ENCODE measurements at places on chromosomes 2 and 18.

DNA sequence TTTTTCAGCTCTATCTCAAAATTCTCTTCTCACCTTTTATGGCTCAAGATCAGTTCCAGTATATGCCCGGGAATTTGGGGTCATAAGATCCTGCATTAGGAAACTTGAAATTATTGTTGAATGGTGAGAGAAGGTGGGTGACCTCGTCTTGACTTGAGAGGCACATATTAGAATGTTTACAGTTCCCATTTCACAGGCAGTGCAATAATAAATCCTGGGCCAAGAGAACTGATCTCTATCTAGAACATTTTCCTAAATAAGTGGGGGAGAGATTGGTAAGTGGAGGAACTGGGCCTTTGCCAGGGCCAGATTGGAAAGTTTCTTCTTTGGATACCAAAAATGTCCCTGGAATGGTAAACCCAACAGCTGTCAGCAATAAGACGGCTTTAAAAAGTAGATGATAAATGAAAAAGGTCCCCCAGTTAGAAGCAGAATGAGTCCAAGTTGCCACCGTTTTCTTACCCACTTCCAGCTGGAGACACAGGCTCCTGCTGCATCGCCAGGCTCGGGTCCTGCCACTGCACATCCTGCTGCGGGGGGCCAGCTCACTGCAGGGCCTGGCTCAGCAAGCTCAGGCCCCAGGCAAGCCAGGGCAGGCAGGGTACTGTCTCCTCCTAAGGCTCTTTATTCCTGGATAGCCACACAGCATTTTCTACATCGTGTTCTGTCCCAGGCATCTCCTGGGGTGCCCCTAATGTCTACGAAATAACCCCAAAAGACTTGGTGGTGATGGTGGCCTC, 126.4 kb upstream of the EPAS1 start:
- no peak for DNase-seq

DNA sequence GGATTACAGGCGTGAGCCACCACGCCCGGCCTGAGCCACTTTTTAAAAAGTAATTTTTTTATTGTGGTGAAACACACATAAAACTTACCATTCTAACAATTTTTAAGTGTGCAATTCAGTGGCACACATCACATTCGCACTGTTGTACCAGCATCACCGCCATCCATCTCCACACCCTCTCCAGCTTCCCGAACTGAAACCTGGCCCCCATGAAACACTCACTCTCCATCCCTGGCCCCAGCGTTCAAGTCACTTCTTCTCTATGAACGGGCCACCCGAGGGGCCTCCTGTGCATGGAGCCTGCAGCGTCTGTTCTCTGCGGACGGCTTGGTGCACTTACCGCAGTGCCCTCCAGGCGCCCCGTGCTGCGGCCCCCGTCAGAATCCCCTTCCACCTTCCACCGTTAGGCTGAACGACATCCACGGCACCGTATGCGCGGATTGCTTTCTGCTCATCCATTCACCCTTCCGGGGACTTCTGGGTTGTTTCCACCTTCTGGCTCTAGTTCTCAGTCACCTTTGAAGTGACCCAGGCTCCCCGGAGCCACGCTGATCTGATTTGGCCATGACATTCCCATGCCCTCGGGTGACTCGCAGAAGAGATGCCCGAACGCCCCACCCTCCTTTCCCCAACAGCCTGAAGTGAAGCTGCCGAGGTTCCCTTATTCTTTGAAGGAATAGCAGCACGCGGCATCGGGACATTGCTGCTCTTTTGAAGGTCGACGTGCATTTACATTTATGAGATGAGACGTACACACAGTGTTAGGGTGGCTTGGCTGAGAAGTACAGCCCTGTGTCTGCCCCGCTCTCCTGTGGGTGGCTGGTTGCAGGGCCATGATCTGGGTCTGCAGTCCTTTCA, 134.4 kb downstream of the MBP start:
- DNase-seq, result no peak

GRCh38 chr2:197071790-197072436, 145.4 kb upstream of the PGAP1 start:
- no peak for DNase-seq

GRCh38 chr2:1793868-1794445, 49.6 kb upstream of the PXDN start:
- DNase-seq, result no peak

All from caudate nucleus (tissue), 63 donors.